Kidney (tissue), 22 donors: ENCODE measurements at places on chromosomes 3 and 15. TPM values are rescaled to one million over a fixed set of nuclear protein-coding genes. Genes with fewer than 3 reads are reported as not detected.

DNA sequence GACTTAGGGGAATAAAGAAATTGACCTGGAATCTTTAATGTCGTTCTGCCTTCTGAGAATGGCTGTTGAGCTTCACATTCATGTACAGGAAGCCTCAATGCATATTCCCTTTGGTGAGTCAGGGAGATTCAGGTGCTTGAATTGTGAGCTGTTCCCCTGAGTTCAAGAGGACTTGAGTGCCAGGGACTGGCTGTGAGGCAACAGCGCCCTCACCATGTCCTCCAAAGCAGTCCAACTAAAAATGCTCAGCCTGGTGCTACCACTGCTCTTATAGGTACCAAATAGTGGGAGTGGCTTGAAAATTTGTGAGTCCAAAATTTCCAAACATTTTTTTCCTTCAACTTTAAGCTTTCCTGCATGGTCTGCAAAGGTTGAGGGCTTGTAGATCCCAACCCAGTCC is 54.1 kb downstream of the LEO1 start:
- no peak overlapping the region for H3K27ac ChIP-seq
- no peaks in the 10 kb centered on the region for H3K27me3 ChIP-seq
- H3K4me1 ChIP-seq = no peaks in the 10 kb centered on the region
- DNase-seq = no peak
- no peak overlapping the region for H3K4me3 ChIP-seq

- no peaks in the 10 kb centered on the region for H3K27me3 ChIP-seq
- H3K4me1 ChIP-seq = no peaks in the 10 kb centered on the region
- no peak overlapping the region for H3K4me3 ChIP-seq
- no peak for DNase-seq
- H3K27ac ChIP-seq = no peak overlapping the region
These were observed 50.1 kb upstream of the GATM start for GRCh38 chr15:45428491-45428890.

Gene POMGNT2
- 15.4 TPM for total RNA-seq

Gene ARPP19
- 160 TPM for total RNA-seq
